ENCODE measurements at places on chromosomes 2 and 18. TPM values are rescaled to one million over a fixed set of nuclear protein-coding genes. Genes with fewer than 3 reads are reported as not detected.
A peak's percentile ranks its signal among the peaks of the same experiment; 100 is the strongest.

DNA sequence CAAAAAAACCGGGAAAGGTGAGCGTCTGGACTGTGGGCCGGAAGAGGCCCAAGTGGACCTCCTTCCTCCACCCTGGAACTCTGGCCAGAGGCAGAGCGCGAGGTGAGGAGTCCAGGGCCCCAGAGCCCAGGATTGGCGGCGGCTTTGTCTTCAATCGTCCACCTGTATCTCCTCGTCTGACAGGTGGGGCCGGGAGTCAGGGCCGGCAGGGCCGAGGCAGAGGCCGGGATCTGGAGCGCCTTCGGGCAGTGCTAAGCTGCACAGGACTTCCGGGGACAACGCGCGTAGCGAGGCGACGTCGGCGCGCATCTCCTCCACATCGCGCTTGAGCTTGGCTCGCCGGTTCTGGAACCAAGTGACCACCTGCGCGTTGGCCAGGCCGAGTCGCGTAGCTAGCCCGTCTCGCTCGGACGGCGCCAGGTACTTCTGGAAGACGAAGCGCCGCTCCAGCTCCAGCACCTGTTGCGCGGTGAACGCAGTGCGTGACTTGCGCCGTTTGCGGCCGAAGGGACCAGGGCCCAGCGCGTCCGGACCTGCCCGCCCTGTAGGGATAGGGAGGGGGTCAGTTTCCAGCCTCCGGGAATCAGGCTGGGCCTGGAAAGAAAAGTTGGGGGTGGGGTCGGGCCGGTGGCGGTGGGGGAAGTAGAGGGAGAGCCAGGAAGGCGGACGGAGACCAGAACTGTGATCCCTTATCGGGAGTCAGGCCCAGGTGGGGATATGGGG lies 1.5 kb downstream of the LBX2 start:
- peaks cover 56% of the 10 kb centered on the region for H3K27me3 ChIP-seq
- H3K27ac ChIP-seq: no peak overlapping the region
- peaks cover 24% of the 10 kb centered on the region for H3K4me1 ChIP-seq
- DNase-seq: no peak

GRCh38 chr2:165105926-165106325 lies 97.9 kb downstream of the SCN3A start:
- no peaks in the 10 kb centered on the region for H3K27me3 ChIP-seq
- DNase-seq: no peak

- H3K27ac ChIP-seq: no peak overlapping the region
- no peaks in the 10 kb centered on the region for H3K4me1 ChIP-seq
- H3K4me3 ChIP-seq: no peak overlapping the region
- no peaks in the 10 kb centered on the region for H3K36me3 ChIP-seq
- no peak for DNase-seq
- H3K27me3 ChIP-seq: no peaks in the 10 kb centered on the region
These were observed 84.1 kb upstream of the EPC2 start for GRCh38 chr2:148560496-148560895.

DNA sequence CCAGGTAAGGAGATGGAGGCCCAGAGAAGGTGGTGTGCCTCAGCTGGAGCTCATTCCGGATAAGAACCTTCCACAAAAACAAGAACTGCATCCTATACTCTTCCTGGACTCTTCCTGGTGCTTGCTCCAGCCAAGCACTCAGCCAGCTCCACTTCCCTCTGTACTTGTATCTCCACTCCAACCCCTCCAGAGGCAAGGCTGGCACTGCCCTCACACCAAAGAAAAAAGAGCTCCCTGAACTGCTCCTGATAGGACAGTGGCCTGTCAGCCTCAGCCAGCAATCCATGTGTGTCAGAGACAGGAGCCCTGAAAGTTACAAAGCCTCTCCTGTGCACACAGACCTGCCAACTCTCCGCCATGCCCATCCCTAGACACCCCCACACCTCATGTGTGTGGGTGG lies 248.1 kb downstream of the CELF4 start:
- no peak overlapping the region for H3K27ac ChIP-seq
- no peaks in the 10 kb centered on the region for H3K4me1 ChIP-seq
- DNase-seq: no peak
- no peak overlapping the region for H3K4me3 ChIP-seq
- H3K36me3 ChIP-seq: no peaks in the 10 kb centered on the region
- H3K27me3 ChIP-seq: no peaks in the 10 kb centered on the region

DNA sequence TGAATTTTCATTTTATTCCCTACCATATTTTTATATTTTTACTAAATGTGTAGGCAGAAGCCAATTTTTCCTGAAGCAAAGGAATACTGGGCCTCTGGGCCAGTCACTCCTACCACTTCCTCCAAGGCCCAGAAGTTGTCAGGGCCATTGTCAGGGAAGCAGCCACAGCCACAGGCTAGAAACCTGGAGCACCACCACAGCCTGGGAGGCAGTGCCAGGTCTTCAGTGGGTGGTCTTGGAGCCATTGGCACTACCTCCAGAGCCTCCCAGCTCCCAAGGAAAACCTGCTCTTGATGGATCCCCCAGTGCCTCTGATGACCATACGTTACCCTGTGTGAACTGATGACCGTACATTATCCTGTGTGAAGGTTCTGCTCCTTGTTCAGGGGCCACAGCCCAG lies 135.6 kb upstream of the SP5 start:
- H3K4me1 ChIP-seq: no peaks in the 10 kb centered on the region
- DNase-seq: no peak
- H3K27me3 ChIP-seq: no peaks in the 10 kb centered on the region
- no peak overlapping the region for H3K4me3 ChIP-seq

DNA sequence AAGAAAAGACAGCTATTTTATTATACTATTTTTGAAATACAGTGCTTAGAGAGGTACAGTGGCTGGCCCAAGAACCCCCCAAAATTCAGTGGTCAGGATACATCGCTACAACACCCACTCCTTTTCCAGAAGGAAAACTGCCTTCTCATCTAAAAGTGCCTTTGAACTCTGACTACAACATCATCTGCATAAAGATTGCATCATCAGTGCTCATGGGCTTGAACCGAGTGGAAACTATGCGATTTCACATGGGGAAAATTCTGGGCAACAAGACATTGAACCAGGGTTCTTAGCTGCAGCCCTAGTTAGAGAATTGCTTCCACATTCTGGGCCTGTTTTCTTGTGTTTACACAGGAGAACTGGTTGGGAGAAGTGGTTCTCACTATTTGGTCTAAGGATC lies 294.6 kb upstream of the SLC14A2 start:
- H3K36me3 ChIP-seq: no peaks in the 10 kb centered on the region
- no peaks in the 10 kb centered on the region for H3K4me1 ChIP-seq
- no peak overlapping the region for H3K27ac ChIP-seq
- no peaks in the 10 kb centered on the region for H3K27me3 ChIP-seq
- DNase-seq: peak; percentile 32
- H3K4me3 ChIP-seq: no peak overlapping the region

- H3K4me3 ChIP-seq: no peak overlapping the region
- no peak for DNase-seq
- H3K36me3 ChIP-seq: no peaks in the 10 kb centered on the region
- H3K4me1 ChIP-seq: no peaks in the 10 kb centered on the region
- no peaks in the 10 kb centered on the region for H3K27me3 ChIP-seq
- H3K27ac ChIP-seq: no peak overlapping the region
These were observed 971.3 kb upstream of the FAM98A start for GRCh38 chr2:34570266-34570872.

DNA sequence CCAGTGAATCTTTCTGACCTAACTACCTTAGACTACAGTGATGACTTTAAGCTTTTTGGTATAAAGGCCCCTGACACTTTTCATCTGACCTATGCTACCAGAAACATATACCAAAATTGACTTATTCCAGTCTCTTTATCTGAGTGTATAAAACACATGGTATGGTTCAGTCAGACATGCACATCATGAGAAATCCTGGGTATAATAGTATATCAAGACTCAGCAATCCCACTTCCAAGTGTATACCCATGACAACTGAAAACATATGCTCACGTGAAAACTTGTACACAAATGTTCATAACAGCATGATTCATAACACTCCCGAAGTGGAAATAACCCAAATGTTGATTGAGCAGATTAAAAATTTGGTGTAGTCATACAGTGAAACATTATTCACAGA lies 70.0 kb upstream of the RPRM start:
- H3K4me3 ChIP-seq: no peak overlapping the region
- H3K36me3 ChIP-seq: no peaks in the 10 kb centered on the region
- no peak for DNase-seq
- H3K4me1 ChIP-seq: no peaks in the 10 kb centered on the region
- no peaks in the 10 kb centered on the region for H3K27me3 ChIP-seq

GRCh38 chr2:98923244-98923940 lies 12.6 kb downstream of the CRACDL start:
- no peaks in the 10 kb centered on the region for H3K4me1 ChIP-seq
- no peaks in the 10 kb centered on the region for H3K27me3 ChIP-seq
- no peak overlapping the region for H3K4me3 ChIP-seq
- no peak for DNase-seq
- H3K36me3 ChIP-seq: no peaks in the 10 kb centered on the region
- no peak overlapping the region for H3K27ac ChIP-seq

GRCh38 chr18:41703744-41704530 lies 251.1 kb upstream of the PIK3C3 start:
- no peaks in the 10 kb centered on the region for H3K4me1 ChIP-seq
- no peak overlapping the region for H3K4me3 ChIP-seq
- no peak overlapping the region for H3K27ac ChIP-seq
- DNase-seq: no peak
- no peaks in the 10 kb centered on the region for H3K27me3 ChIP-seq

GRCh38 chr2:161746891-161747535 lies 122.8 kb downstream of the SLC4A10 start:
- no peak overlapping the region for H3K4me3 ChIP-seq
- no peak for DNase-seq
- no peaks in the 10 kb centered on the region for H3K4me1 ChIP-seq
- no peak overlapping the region for H3K27ac ChIP-seq

DNA sequence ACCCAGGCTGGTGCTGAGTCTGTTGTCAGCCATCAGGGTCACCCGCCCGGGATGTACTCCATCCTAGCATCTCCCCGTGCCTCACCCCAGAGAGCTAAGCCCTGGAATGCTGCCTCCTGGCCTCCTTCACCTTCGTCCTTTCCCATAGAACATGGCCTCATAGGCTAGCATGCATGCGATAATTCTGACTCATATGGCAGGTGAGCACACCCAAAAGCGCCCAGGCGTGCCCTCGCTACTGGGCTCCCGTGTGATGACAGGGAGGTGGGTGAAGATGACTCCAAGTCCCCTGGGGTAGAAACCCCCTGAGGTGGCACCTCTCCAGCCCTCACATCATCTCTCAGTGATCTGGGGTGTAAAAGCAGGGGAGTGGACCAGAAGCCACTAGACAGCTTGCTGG lies 7.3 kb downstream of the SPR start:
- H3K36me3 ChIP-seq: no peaks in the 10 kb centered on the region
- DNase-seq: no peak
- H3K27me3 ChIP-seq: no peaks in the 10 kb centered on the region
- no peak overlapping the region for H3K4me3 ChIP-seq
- no peak overlapping the region for H3K27ac ChIP-seq
- H3K4me1 ChIP-seq: no peaks in the 10 kb centered on the region

- no peaks in the 10 kb centered on the region for H3K36me3 ChIP-seq
- peaks cover 16% of the 10 kb centered on the region for H3K4me1 ChIP-seq
- H3K27me3 ChIP-seq: no peaks in the 10 kb centered on the region
- H3K4me3 ChIP-seq: no peak overlapping the region
- H3K27ac ChIP-seq: no peak overlapping the region
These were observed 109.5 kb upstream of the DAPL1 start for GRCh38 chr2:158685646-158686045.

DNA sequence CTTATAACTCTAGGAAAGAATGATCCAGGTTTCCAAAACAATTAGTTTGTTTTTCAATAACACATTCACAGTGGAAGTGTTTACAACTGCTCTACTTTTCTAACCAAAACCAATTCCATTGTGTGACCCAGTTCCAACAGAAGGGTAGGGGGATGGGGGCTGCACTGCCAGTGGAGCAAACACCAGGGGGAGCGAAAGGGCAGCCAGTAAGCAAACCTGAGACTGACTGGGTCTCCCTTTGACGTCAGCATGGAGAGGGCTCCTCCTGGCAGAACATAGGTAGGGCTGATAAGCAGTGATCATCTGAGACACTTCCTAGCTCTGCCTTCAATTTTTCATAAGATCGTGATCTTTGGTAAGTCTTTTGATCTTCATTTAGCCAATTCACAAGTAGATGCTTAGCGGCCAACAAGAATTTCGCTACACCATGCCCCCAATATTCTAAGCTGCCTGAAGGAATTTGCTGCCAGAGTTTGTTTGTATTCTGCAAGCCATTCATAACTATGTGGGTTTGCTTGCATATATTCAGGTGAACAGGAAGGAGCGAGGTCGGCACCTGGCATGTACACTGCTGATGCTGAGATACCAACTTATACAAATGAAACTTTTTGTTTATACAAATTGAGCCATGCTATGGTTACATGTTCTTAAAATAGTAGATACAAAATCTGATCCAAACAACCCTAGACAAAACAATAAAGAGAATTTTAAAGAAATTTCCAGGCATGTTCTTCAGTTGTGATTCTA lies 45.9 kb downstream of the ST6GAL2 start:
- no peak overlapping the region for H3K27ac ChIP-seq
- H3K4me3 ChIP-seq: no peak overlapping the region
- H3K27me3 ChIP-seq: no peaks in the 10 kb centered on the region
- H3K36me3 ChIP-seq: no peaks in the 10 kb centered on the region
- no peak for DNase-seq

GRCh38 chr2:14587119-14587518 lies 45.4 kb upstream of the LRATD1 start:
- no peaks in the 10 kb centered on the region for H3K4me1 ChIP-seq
- no peak for DNase-seq
- no peak overlapping the region for H3K4me3 ChIP-seq
- H3K27ac ChIP-seq: no peak overlapping the region
- no peaks in the 10 kb centered on the region for H3K36me3 ChIP-seq

DNA sequence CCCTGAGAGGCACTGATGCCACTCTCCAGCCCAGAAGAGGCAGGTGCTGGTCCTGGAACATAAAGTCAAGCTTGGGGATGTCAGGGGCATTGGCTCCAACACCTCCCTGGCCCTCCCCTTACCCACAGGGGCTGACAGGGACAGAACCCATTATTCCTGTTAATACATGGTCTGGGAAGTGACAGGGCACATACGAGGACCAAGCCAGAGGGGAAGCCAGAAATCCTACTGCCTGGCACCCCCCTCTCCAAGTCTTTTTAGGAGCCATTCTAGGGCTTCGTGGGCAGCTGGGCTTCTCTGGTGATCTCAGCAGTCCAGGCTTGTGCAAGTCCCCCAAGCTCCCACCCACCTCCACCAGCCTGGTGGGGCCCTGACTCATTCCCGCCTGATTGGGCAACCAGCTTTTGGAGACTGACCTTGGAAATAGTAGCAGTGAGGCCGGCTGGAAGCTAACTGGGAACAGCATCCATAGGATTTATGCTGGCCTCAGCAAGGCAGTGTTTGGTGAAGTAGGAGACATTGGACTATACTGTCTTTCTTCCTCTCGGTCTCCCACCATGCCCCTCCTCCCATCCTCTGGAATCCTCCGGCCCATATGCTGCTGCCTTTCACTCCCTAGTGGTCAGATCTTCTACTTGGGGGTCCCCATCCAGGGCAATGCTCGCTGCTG lies 86.4 kb upstream of the HK2 start:
- no peaks in the 10 kb centered on the region for H3K4me1 ChIP-seq
- H3K4me3 ChIP-seq: no peak overlapping the region
- no peak overlapping the region for H3K27ac ChIP-seq
- no peaks in the 10 kb centered on the region for H3K36me3 ChIP-seq
- no peaks in the 10 kb centered on the region for H3K27me3 ChIP-seq

Gene ABCG5
- total RNA-seq: not detected

Gene CIB4
- total RNA-seq: not detected

Gene IL36A
- not detected for total RNA-seq

Gene PRPF40A
- total RNA-seq: 97.7 TPM

Gene MRO
- total RNA-seq: 1.4 TPM

Gene QPCT
- 4.4 TPM for total RNA-seq

Gene TBC1D8
- total RNA-seq: 42.4 TPM

Measured in tibial nerve (tissue), 4 donors.